ENCODE measurements at places on chromosomes 16 and 17. TPM values are rescaled to one million over a fixed set of nuclear protein-coding genes. Genes with fewer than 3 reads are reported as not detected.

CD300LG gene
- not detected for total RNA-seq

SYCE1L gene
- total RNA-seq, result 21.3 TPM

KRT13 gene
- 7.0 TPM for total RNA-seq

NAGS gene
- total RNA-seq, result 0.42 TPM

ATP1B2 gene
- total RNA-seq, result 10.2 TPM

BCAR1 gene
- 95.9 TPM for total RNA-seq

AGRP gene
- not detected for total RNA-seq

KRT36 gene
- total RNA-seq, result not detected

CLEC3A gene
- not detected for total RNA-seq

SECTM1 gene
- total RNA-seq, result 7.0 TPM

PRR29 gene
- 1.9 TPM for total RNA-seq

NLRC3 gene
- total RNA-seq, result not detected

LRRC46 gene
- total RNA-seq, result not detected

TSC2 gene
- 243 TPM for total RNA-seq

WNK4 gene
- total RNA-seq, result 1.7 TPM

ZNF385C gene
- 2.9 TPM for total RNA-seq

ZNF205 gene
- total RNA-seq, result 16.0 TPM

GINS2 gene
- 14.8 TPM for total RNA-seq

NME1 gene
- total RNA-seq, result 124 TPM
